ENCODE measurements at places on chromosomes 5 and 9.

- no peak for DNase-seq
Observed at GRCh38 chr9:126532019-126532462, 81.7 kb upstream of the LMX1B start.

DNA sequence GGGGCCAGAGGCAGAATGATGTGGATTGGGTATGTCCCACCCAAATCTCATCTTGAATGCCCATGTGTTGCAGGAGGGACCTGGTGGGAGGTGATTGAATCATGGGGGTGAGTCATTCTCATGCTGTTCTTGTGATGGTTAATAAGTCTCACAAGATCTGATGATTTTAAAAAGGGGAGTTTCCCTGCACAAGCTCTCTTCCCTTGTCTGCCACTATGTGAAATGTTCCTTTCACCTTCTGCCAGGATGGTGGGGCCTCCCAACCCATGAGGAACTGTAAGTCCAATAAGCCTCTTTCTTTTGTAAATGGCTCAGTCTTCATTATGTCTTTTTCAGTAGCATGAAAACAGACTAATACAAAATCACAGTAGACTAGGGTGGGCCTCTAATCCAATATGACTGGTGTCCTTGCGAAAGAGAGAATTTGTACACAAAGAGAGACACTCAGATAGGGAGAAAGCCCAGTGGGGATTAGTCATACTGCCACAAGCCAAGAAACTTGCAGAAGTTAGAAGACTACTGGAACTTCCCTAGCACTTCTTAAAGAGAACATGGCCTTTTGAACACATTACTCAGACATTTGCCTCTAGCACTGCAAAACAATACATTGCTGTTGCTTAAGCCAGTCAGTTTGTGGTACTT, 68.4 kb downstream of the ANXA1 start:
- no peak for DNase-seq

DNA sequence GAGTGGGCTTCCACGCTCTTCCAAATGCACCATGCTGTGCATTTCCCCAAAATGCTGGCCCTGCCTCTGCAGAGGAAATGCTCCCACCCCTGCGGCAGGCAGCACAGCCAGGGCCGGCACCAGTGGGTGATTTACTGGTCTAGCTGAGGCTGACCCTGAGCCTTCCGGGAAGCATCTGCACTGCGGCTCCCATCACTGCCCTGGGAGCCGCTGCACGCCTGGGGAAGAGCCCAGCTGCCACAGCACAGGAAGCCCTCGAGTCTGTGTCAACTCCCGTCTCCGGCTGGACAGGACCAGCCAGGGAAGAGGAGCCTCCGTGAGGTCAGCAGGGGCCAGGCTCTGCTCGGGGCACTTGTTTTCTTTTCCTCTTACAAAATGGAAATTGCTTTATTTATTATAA, 25.1 kb upstream of the EEIG1 start:
- DNase-seq = no peak

- no peak for DNase-seq
Observed at GRCh38 chr5:169923988-169924387, 56.3 kb downstream of the INSYN2B start.

DNA sequence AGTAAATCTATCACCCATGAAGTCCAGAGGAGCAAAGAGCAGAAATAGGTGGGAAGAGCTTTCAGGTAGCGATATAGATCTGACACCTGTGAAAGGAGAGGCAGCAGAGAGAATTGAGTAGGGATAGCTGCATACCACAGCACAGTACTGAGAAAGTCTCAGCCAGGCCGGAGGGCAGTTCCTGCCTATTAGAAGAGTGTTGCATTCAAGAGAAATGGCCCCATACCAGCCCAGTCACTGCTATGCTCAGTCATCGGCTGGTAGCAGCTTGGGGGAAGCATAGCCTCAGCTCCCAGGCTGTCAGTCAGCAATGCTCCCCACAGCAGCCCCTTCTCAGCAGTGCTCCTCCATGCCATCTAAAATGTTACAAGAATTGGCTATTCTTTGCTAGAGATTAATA, 285.1 kb upstream of the CDH6 start:
- no peak for DNase-seq

- no peak for DNase-seq
Observed at GRCh38 chr9:68794898-68795297, 89.9 kb downstream of the PIP5K1B start.
